ENCODE measurements at places on chromosomes 16 and 17.

GRCh38 chr17:71200597-71200996 is 920.2 kb upstream of the SOX9 start:
- DNase-seq: no peak

GRCh38 chr17:59714255-59714654 is 6.8 kb downstream of the VMP1 start:
- no peak for DNase-seq

- no peak for DNase-seq
These were observed 113.1 kb downstream of the RAP1GAP2 start for GRCh38 chr17:2909175-2909845.

- DNase-seq: no peak
These were observed 26.7 kb upstream of the TOX3 start for GRCh38 chr16:52573365-52574299.

GRCh38 chr16:78072275-78072674 is 27.2 kb upstream of the WWOX start:
- no peak for DNase-seq

DNA sequence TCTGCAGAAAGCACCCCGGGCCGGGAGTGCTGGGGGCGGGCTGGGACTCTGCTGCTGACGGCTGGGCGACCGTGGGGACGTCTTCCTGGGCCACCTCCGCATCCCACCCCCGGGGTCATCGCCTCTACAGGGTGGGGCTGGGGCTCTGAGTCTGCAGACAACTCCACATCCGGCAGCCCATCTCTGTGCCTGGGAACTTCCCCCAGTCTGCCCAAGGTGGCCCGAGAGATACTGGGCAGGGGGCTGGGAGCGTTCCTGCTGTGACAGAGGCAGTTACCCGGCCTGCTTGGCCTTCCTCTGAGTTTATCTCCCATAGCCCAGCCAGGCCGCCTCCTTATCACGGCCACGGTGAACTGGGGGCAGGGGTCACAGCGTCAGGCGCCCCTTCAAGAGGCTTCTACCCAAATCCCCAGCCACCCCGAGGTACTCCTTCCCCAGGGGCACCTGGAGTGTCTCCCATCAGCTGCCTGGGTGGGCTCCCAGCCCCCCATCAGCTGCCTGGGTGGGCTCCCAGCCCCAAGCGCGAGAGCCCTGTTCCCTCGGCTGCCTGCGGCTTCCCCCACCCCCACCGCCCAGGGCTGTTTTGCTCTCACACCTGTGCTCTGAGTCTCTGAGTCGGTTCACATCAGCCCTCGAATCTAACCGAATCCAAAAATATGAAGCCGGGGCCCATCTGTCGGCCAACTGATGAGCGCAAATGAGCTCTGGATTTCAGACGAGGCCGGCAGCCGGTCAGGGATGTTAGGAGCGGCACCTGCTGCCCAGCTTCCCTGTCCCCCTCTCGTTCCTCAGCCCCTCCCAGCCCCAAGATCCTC is 15.6 kb upstream of the CBFA2T3 start:
- DNase-seq: no peak

DNA sequence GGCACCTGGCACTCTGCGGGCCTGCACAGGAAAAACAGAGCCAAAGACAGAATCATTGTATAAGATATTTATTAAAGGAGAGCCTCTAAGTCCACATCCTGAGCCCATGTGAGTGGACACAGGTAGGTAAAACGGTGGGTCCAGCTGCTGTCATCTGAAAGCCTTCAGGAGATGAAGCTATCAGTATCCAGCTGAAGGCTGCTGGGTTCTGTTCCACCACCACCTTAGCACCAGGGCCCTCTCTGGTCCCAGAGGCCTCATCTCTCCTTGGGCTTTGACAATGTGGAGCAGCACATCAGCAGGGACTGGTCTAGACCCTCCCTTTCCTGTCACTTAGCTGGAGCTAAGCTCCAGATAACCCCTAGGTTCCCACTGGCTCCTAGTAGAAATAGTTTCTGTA is 7.3 kb downstream of the TMEM106A start:
- no peak for DNase-seq

DNA sequence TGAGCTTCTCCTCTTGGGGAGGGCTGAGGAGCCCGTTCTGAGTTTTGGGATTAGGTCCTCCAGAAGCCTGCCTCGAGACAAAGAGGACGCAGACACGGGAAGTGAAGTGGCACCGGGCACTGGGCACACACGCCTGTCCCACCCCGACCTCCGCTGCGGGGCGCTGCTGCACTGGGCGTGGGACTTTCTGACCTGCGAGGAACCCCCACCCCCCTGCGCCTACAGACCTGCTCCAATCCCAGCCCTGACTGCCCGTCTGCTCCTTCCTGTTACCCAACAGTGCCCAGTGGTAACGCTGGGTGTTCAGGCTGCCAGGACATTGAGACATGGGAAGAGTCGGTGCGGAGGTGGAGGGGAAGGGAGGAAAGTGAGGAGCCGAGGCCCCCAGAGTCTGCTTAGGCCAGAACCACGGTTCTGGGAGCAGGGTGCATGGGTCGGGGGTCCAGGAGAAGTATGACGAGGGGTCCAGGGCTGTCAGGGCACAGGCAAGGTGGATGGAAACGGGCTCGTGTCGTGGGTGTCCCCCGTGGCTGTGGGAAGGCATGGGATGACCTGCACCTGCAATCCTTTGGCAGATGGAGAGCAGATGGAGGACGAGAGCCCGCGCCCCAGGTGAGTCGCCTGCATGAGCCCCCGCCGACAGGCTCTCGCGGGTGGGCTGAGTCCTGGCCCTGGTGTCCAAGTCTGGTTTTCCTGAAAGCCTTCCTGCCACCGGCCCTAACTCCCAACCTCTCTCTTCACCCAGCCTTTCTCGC is 112.0 kb upstream of the CREBBP start:
- DNase-seq: no peak

- no peak for DNase-seq
These were observed 36.1 kb downstream of the HNF1B start for GRCh38 chr17:37708616-37709212.

- no peak for DNase-seq
These were observed 631 bp downstream of the NLRC5 start for GRCh38 chr16:56989988-56990387.

DNA sequence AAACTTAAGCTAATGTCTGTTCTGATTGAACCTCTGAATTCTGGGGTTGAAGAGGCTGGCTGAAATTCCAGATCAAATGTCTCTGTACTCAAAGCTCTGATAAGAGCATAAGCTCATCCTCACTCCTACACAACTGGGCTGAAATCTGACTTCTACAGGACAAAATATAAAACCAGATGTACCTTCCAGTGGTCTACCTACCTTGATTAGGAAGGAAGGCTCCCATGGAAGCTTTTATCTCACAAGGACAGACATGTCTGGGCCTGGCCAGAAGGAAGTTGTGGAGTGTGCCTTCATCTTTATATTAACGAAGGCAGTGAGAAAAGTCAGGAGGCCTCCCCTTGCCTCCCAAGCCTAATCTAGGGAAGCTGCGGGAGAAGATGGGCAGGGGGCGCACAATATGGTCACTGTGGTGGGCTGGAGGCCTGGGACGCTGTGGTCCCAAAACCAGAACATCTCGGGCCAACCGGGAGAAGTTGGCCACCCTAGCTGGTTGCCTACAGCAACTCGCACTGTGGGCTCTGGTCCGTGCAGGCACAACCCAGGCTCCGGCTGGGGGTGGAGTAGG is 55.6 kb upstream of the LRRC37A3 start:
- no peak for DNase-seq

- DNase-seq: no peak
These were observed 40.8 kb downstream of the MRM1 start for GRCh38 chr17:36641877-36642845.

GRCh38 chr17:38728290-38728831 is 1.8 kb upstream of the CISD3 start:
- peak; percentile 48 for DNase-seq

DNA sequence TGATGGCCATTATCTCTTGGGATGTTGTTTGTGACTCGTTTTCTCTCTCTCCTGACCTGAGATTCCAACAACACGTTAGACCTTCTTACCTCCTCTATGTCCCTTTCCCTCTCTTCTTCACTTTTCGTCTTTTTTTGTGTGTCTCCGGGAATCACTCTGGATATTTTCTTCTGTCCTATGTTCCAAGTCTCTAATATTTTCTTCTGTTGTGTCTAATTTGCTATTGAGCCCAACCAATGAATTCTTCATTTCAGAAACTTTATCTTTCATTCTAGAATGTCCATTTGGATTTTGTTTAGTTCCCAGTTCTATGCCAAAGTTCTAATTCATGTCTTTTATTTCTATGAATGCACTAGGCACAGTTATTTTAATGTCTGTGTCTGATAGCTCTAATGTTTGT is 27.1 kb upstream of the PITPNM3 start:
- DNase-seq: no peak

GRCh38 chr17:50426472-50426782 is 409 bp downstream of the ACSF2 start:
- DNase-seq: no peak

- DNase-seq: no peak
These were observed 10.1 kb downstream of the ACTG1 start for GRCh38 chr17:81502471-81503017.

GRCh38 chr16:19356024-19356952 is 61.4 kb upstream of the TMC5 start:
- no peak for DNase-seq

DNA sequence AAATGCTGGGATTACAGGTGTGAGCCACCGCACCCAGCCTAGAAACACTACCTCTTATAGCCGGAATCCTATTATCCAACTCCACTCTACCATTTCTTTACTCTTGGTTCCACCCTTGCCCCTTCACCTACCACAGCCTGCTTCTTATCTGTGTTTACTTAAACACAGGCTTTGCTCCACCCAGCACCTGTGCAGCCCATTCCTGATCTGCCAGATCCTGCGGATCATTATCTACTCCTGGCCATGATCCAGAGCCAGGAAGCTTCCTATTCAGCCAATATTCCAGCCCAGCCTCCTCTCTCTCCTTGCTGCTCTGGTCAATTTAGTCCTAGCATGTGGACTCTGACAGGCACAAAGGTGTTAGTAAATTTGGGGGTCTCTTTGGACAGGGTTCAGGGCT is 98.8 kb upstream of the MED13 start:
- DNase-seq: no peak

DNA sequence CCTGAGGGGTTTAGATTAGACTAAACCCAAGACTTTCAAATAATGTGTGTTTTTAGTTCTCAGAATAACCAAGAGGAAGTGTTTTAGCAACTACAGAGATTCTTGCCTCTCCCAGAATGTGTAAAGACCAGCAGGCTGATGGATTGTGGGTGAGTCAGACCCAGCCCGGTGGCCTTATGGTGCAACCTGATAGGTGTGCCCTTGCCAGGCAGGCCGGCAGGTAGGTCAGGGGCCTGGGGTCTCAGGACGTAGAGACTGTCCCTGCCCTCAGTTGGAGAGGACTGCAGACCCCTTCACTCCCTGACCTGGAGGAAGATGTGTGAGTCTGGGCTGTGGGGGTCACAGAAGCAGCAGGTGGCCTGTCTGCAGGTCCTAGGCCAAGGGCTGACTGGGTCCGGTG is 47.2 kb upstream of the ACSF3 start:
- no peak for DNase-seq

GRCh38 chr17:45867702-45868101 is 23.0 kb downstream of the SPPL2C start:
- no peak for DNase-seq

DNA sequence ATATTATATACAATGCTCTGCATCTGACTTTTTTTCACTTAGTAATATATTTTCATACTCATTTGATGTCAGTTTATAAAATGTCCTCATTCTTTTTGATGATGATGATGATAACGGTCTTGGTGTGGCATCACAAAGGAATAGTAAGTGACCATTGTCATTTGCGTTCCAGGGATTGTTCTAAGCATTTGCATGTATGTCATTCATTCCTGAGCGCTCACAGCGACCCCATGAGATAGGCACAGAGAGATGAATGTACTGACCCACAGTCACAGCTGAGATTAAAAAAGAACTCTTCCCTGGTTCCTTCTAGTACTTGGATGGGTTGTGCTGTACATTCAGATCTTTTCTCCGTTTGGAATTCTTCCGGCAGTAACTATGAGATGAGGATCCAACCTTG is 21.2 kb upstream of the MSI2 start:
- no peak for DNase-seq

DNA sequence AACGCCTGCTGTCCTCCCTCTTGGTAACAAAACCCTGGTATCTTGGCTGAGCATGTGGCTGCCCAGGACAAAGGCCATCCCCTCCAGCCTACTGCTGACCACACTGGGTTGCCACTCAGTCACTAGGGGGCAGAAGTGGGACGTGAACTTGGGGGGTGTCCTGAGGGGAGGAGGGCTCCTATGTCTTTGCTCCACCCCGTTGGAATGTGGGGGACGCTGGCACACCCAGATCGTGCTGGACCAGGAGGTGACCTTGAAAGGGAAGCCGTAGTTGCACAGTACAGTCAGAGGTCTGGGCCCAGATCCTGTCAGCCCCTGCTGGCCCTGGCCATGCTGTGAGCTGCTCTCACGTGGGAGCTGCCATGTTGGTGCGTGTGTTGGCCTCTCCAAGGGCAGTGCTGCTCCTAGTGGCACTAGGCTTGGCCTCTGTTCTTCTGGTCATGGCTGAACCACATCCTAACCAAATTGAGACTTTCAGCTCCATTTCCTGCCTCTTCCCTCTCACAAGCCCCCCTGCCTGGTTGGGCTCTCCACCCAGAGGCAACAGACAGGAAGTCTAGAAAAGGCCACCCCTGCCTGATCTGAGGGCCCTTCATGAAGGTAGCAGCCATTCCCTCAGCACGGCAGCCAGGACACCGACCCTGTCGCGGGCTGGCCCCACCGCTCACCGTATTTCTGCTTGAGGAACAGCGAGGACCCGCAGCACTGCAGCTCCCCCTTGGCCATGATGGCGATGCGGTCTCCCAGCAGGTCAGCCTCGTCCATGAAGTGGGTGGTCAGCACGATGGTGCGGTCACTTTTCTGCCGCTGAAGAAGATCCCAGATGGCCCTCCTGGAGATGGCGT is 29.0 kb upstream of the RNPS1 start:
- no peak for DNase-seq

- DNase-seq: no peak
These were observed 55.8 kb downstream of the MYH13 start for GRCh38 chr17:10316801-10317542.

- DNase-seq: peak; percentile 71
These were observed 519 bp downstream of the DDX5 start for GRCh38 chr17:64505340-64506200.

Data from stimulated activated CD8-positive, alpha-beta memory T cell treated with anti-CD3 and anti-CD28 coated beads, Interleukin-7, amount 100 ng/mL, for 1 hour (primary cell).